ENCODE measurements at places on chromosomes 12 and 14. TPM values are rescaled to one million over a fixed set of nuclear protein-coding genes. Genes with fewer than 3 reads are reported as not detected.
A peak's percentile ranks its signal among the peaks of the same experiment; 100 is the strongest.

CSRP2 gene
- 0.44 TPM for total RNA-seq

DNA sequence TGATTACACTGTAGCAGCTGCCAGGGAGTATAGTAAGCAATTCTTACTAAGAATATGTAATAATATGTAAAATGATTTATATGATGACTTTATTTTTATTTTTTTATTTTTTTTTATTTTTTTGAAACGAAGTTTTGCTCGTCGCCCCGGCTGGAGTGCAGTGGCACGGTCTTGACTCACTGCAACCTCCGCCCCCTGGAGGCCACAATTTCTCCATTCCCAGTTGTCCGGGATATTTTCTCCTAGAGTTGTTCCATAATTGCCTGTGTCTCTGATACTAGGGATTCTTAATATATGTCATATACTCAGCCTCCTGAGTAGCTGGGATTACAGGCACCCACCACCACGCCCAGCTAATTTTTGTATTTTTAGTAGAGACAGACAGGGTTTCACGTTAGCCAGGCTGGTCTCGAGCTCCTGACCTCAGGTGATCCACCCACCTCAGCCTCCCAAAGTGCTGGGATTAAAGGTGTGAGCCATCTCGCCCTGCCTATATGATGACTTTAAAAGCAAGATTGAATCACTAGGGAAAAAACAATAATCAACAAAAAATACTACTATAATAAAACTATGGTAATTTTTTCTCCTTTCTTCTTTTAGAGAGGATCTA, 12.2 kb upstream of the ITPR2 start:
- peak; percentile 57 for DNase-seq

- DNase-seq: no peak
Measured at GRCh38 chr14:36955376-36955775, 217.0 kb downstream of the SLC25A21 start.

DNA sequence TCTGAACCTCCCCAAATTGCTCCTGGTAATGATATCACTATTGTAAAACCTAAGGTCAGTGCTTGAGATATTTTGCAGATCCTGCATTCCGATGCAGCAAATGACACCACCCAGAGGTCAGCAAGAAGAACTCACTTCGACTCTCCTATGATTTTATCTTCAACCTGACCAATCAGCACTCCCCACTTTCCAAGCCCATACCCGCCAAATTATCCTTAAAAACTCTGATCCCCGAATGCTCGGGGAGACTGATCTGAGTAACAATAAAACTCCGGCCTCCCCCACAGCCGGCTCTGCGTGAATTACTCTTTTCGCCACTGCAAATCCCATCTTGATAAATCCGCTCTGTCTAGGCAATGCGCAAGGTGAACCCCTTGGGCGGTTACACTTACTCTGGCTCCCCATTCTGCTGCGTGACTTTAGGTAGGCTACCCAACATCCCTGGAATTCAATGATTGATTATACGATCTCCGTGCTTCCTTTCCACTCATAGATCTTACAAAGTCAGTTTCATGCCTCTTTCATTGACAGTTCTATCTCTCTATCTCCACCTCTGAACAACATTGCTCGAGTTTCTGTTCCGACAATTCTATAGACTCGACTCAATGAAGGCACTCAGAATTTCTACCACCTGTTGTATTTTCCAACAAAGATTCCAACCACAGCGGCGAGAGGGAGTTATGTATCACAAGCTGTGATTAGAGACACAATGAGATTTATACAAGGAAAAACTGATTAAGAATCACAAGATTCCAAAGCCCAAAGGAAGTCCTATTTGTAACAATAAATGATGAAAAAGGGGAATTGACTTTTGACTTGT, 939 bp downstream of the NPC2 start:
- peak; percentile 71 for DNase-seq

SLC5A8 gene
- not detected for total RNA-seq

- no peak for DNase-seq
Measured at GRCh38 chr14:106209755-106210154, 683.4 kb downstream of the TMEM121 start.

GDF3 gene
- total RNA-seq: not detected

NOS1 gene
- total RNA-seq: not detected

- no peak for DNase-seq
Measured at GRCh38 chr12:131128556-131128955, 174.8 kb downstream of the ADGRD1 start.

ESPL1 gene
- total RNA-seq: 76.7 TPM

HOMEZ gene
- total RNA-seq: 12.9 TPM

KCNMB4 gene
- total RNA-seq: 0.19 TPM

GRCh38 chr12:104003596-104003995, 37.9 kb downstream of the TDG start:
- no peak for DNase-seq

SART3 gene
- total RNA-seq: 90.5 TPM

TMEM233 gene
- not detected for total RNA-seq

ENO2 gene
- total RNA-seq: 206 TPM

TMEM229B gene
- 2.4 TPM for total RNA-seq

Data from activated CD4-positive, alpha-beta T cell treated with anti-CD3 and anti-CD28 coated beads, Interleukin-2, amount 10 ng/mL, durations not matched to agents 24 days and 14 days (primary cell).